ENCODE measurements at places on chromosomes 6 and 20. TPM values are rescaled to one million over a fixed set of nuclear protein-coding genes. Genes with fewer than 3 reads are reported as not detected.

The FGD2 gene
- not detected for total RNA-seq

The ULBP3 gene
- total RNA-seq: 3.9 TPM

The SUMO4 gene
- not detected for total RNA-seq

The STMND1 gene
- total RNA-seq: not detected

The ADGRG6 gene
- 47.7 TPM for total RNA-seq

The GDAP1L1 gene
- total RNA-seq: not detected

The ACTL10 gene
- not detected for total RNA-seq

The SMOC2 gene
- total RNA-seq: 0.03 TPM

Measured in A549 treated with AZD2906 at 1 μM for 4 hours (cell line).